ENCODE measurements at places on chromosomes 1 and 21.

DNA sequence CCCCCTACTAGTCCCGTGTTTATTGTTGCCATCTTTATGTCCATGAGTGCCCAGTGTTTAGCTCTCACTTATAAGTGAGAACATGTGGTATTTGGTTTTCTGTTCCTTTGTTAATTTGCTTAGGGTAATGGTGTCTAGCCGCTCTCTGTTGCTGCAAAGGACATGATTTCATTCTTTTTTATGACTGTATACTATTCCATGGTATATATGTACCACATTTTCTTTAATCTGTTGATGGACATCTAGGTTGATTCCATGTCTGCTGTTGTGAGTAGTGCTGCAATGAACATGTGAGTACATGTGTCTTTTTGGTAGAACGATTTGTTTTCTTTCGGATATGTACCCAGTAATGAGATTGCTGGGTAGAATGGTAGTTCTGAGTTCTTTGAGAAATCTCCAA, 44.2 kb upstream of the METTL18 start:
- no peak for DNase-seq

GRCh38 chr1:106817575-106817974, 238.9 kb upstream of the PRMT6 start:
- no peak for DNase-seq

- DNase-seq: no peak
Measured at GRCh38 chr1:24472527-24473251, 29.9 kb upstream of the RCAN3 start.

- DNase-seq: no peak
Measured at GRCh38 chr21:35648512-35648911, 411.8 kb downstream of the SETD4 start.

DNA sequence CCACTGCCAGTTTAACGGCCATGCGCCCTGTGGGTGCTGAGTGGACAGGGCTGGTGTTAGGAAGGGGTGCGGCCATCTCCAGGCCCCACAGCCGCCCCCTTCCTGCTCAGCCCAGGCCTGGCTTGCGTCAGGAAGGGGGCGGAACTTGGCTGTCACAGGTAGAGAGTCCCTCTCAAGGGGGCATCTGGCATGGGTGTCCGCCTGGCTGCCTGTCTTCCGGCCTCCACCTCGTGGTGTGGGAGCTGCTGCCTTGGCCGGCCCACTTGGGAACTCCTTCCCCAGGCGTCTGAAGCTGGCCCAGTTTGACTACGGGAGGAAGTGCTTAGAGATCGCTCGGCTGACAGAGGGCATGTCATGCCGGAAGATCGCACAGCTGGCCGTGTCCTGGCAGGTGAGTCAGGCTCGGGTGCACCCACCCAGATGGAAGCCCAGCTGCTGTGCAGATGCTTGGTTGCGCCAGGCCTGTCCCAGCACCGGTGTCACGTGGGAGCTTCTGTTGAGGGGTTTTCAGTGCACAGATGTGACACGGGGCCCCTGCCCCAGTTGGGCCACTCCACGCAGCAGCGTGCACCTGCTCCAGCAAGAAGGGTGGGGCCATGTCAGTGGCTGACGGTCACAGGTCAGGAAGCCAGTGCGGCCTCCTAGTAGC, 9.1 kb upstream of the ATAD3B start:
- DNase-seq: no peak

- DNase-seq: no peak
Measured at GRCh38 chr1:20885121-20885520, 98.0 kb upstream of the HP1BP3 start.

- DNase-seq: no peak
Measured at GRCh38 chr21:41289431-41289830, 27.2 kb upstream of the FAM3B start.

GRCh38 chr1:61670016-61670415, 54.9 kb downstream of the TM2D1 start:
- DNase-seq: no peak

GRCh38 chr1:150577557-150578271, 1.7 kb downstream of the MCL1 start:
- no peak for DNase-seq

DNA sequence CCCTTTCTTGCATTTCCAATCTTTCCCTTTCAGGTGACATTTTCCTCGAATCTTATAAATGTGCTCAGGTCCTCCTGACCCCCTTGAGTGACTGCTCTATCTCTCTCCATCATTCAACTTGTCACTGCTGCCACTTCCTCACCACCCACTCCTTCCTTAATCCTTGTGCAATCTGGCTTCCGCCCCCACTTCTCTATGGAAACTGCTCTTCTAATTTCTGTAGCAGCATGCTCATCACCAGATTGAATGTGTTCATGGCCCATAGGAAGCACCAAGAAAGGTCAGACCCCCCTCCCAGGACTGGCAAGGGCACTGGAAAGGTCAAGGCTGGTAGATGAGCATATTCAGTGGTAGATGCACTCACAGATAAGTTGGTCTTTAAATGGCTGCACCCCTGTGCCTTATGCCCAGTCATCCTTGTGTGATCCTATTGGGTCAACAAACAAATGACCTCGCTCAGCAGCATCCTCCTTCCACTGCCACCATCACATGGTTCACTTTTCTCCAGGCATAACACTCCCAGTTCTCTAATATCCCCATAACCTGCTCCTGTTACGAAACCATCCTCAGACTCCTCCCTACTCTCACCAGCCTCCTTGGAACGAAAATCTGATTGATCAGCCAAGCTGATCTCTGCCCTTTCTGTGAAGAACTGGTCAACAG, 288.5 kb upstream of the POU3F1 start:
- DNase-seq: no peak

- DNase-seq: no peak
Measured at GRCh38 chr21:41095983-41096382, 72.0 kb upstream of the BACE2 start.

DNA sequence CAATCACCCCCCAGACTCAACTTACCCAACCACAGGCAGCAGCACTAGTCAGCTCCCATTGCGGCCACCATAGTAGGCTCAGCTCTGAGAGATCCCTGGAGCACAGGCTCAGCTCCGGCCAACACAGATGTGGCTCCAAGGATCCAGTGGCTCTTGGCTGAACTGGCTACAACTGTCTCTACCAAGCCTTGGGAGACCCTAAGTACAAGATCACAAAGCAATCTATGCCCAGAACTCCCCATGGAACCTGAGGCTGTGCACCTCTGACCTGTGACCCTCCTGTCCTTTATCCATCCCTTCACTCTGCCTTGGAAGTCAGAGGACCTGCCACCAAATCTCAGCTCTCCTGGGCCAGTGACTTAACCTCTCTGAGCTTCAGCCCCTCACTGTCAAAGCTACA, 61.8 kb upstream of the GJB5 start:
- no peak for DNase-seq

GRCh38 chr1:167294528-167294927, 73.8 kb downstream of the POU2F1 start:
- no peak for DNase-seq

- no peak for DNase-seq
Measured at GRCh38 chr1:232438476-232438875, 191.5 kb downstream of the SIPA1L2 start.

GRCh38 chr1:204074274-204075138, 1.6 kb downstream of the SOX13 start:
- DNase-seq: no peak

GRCh38 chr1:47663286-47663685, 225.4 kb downstream of the FOXD2 start:
- DNase-seq: no peak

DNA sequence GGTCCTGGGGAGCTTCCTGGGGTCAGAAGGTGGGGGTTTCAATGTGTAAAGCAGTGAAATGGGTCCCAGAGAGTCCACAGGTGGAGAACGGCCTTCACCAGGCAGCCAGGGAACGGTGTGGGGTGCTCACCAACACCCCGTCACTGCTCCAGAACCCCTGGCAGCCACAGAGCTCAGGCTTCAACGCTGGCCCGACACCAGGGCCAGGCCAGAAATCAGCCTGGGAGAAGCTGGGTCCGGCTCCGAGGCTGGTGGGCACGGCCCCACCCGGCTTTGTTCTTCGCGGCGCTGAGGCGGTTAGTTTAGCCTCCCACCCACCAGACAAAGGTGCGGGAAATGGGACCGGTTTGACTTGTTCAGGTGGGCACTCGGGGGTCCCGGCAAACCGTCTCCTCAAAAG, 24.8 kb upstream of the C1orf159 start:
- no peak for DNase-seq

DNA sequence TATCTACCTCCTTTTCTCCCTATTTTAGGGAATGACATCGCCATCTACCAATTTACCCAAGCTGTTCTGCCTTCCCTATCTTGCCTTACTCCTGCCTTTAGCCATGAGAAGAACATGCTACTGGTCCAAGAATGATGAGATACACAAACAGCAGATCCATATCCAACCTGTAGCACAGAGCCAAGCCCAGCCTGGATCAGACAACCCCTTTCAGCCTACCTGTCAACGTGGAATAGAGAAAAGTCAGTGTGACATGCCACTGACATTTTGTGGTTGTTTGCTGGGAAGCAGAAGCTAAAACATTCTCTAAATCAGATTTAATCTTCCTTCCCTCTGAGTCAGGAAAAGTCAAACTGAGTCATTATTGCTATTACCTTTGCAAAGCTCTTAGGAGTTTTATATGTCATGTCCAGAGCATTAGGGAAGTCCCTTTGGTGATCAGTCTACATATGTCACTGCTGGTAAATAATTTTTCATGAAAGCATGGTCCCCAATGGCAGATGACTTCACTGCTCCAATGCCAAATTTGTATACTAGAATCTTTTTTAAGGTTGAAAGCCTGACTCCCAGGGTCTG, 143.1 kb downstream of the TPR start:
- DNase-seq: no peak

GRCh38 chr21:37145635-37146111, 72.6 kb downstream of the TTC3 start:
- DNase-seq: no peak

DNA sequence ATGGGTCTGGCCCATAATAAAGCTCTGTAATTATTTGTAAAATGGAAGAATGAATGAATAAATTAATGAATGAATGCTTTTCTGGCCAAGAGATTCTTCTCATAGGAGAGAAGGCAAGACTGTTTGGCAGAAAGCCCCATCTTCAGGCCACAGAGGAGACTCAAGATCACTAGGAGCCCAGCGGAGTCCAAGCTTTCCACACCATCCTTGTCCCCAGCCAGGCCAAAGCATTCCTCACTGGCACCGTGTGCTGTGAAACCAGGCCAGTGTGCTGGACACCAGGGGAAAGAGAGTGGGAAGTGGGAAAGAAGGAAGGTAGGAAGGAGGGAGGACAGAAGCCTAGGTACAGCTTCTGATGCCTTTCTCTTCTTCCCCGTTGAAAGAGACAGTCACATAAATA, 86.4 kb downstream of the PLXNA2 start:
- no peak for DNase-seq

DNA sequence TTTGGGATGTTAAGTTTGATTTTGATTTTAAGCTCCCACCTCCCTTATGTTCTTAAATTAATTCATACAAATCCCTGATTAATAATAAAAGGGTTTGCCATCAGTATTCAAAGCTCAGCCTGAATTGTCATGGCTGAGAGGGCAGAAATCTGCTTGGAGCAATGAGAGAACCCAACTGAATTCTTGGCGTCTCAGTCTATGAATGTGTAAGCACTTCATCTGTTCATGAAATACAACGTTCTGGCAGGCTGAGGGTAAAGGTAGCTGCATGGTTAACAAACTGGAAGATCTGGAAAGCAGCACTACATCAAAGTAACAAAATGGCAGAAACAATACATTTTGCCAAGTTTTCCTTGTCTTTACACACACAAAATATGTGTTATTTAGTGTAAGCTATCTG, 95.3 kb downstream of the ACBD6 start:
- DNase-seq: no peak

DNA sequence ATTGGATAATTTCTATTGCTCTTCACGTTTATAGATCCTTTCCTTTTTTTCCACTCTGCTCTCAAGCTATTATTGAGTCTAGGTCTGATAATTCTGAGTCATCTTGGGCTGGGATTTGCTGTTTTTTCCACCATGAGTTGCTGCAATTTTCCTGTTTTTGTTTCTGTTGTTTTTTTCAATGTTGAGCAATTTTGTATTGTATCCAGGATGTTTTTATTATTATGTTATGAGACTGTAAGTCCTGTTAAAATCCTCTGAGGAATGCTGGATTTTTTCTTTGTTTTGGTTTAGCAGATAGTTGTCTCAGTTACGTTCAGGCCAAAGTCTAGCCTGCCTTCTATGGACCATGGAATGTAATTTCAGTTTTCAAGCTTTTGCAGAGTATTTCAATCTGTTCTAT, 13.0 kb upstream of the SLC35A3 start:
- DNase-seq: no peak

- DNase-seq: no peak
Measured at GRCh38 chr1:157105988-157106812, 6.6 kb upstream of the ETV3L start.

DNA sequence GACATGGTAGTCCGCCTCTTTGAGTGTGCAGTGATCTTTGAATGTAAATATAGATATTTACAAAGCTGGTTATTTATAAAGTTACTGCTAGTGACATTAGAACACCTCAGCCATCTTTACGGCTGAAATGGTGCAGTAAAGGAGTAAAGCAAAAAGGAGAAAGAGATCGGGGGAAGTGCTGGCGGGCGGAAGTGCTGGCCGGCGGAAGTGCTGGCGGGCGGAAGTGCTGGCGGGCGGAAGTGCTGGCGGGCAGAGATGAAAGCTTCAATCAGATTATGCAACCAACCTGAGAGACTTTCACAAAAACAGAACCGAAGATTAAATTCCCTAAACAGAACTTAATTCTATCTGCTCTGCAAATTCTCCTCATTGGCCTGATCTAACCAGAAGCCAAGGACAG, 1.4 kb upstream of the OR14A16 start:
- no peak for DNase-seq

DNA sequence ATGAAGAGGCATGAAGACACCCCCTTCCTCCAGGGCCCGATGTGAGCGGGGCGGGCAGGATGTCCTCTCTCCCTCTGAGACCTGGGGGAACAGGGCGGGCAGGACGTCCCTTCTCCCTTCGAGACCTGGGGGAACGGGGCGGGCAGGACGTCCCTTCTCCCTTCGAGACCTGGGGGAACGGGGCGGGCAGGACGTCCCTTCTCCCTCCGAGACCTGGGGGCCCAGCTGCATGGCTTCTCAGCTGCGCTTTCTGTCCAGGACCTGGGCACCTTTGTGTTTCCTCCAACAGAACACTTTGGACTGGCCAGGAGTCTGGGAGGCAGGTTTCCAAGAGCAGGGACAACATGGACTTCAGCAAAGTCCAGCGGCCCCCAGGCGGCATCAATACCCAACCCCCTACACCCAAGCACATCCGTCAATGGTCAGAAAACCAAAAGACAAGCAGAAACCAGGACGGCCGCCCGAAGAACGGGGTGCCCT, 30.8 kb upstream of the ADARB1 start:
- no peak for DNase-seq

- no peak for DNase-seq
Measured at GRCh38 chr21:36882776-36883175, 83.7 kb downstream of the HLCS start.

DNA sequence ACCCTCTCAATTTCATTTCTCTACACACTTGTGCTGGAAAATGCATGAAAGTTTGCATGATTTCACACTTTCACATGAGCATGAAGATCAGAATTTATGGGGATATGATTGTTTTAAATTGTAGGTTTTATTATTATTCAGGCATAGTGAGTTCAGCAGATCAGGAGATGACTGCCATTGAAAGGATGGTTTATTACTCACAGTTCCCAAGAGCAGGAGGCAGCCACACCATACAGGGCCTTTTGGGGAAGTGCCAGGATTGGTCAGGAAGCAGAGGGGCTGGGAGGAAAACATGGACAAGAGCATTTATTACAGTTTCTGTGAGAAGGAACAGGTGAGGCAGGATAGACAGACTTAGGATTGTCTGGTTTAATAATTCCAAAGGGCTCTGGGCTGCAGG, 114.6 kb upstream of the KCNJ15 start:
- no peak for DNase-seq

All from T-helper 2 cell (primary cell).